ENCODE measurements at places on chromosomes 3 and 15.

GRCh38 chr3:176219970-176220369 is 977.3 kb downstream of the TBL1XR1 start:
- no peak for DNase-seq

GRCh38 chr15:94290730-94291129 is 59.4 kb downstream of the MCTP2 start:
- DNase-seq, result no peak

DNA sequence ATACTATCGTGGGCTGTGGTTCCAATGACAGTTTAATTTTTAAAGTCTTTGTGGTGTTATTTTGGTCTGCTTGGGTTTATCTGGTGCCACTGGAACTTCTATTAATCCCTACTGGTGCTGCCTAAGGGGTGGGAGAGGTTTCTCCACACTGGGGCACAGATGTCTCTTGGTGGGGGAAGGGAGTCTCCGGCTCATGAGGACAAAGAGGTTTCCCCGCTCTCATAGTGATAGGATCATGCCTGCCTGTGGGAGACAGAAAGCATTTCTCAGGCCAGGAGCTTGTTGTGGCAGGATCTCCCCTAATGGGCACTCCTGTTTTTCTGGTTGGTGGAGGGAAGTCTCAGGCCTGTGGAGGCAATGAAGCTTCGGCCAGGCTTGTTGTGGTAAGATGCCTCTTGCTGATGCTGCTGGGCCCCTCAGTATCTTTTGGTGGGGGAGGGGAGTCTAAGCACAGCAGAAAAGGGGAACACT is 84.3 kb upstream of the THRB start:
- no peak for DNase-seq

- DNase-seq, result no peak
Measured at GRCh38 chr3:72571052-72571451, 277.2 kb downstream of the SHQ1 start.

- no peak for DNase-seq
Measured at GRCh38 chr3:74332165-74332564, 282.3 kb downstream of the CNTN3 start.

GRCh38 chr3:128432301-128432970 is 34.3 kb downstream of the DNAJB8 start:
- DNase-seq, result no peak

- no peak for DNase-seq
Measured at GRCh38 chr15:72110355-72110754, 7.6 kb downstream of the MYO9A start.

GRCh38 chr3:134325061-134325705 is 49.1 kb downstream of the AMOTL2 start:
- no peak for DNase-seq

DNA sequence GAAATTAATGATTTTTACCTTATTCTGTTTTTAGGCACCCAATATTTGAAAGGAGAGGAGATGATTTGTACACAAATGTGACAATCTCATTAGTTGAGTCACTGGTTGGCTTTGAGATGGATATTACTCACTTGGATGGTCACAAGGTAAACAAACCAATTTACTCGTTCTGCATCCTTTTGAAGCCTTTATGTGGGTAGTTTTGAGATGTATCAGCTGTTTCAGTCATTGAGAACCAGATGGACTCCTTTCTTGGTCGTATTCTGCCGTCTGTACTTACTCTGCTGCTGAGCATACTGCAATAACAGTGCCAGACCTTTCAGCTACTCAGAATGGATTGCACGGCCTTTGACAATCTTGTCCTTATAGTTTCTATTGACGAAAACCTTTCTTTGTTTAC is 13.3 kb downstream of the DNAJB11 start:
- no peak for DNase-seq

GRCh38 chr3:39962581-39962980 is 153.2 kb downstream of the MYRIP start:
- no peak for DNase-seq

DNA sequence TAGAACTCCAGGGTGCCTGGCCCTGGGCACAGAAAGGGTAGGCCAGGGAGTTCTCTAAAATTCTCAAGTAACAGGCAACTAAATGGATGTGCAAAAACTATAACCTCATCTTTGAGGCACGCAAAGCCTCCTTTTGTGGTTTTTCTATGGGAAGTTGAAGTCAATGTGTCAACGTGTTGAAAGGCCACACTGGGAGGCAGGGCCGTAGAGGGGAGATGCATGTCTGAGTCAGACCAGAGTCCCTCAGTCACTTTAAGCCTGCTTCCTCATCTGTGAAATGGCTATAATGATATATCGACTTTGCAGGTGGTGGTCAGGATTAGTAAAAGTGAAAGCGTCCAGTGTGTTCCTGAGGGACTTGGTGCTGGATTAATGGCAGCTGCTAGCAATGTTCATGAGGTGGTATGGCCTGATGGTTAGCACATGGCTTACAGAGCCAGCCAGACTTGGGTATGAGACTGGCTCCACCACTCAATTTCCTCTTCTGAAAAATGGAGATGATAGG is 17.0 kb downstream of the TGM5 start:
- no peak for DNase-seq

DNA sequence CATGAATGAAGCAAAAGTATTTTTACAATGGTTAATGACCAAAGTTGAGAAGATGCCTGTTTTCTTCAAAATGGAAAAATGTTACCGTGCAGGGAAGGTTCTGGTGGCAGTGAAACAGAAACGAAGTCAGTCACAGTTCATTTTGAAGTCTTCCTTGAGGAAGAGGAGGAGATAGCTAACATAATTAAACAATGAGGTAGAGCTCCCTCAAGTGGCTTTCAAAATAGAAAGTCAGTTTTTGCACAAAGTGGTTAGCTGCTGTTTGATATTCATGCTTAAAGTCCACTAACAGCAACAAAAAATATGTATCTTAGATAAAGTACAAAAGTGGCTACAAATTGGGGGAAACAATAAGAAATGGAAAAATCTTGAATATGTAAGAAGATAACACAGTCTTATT is 87.3 kb downstream of the TFG start:
- DNase-seq, result no peak

DNA sequence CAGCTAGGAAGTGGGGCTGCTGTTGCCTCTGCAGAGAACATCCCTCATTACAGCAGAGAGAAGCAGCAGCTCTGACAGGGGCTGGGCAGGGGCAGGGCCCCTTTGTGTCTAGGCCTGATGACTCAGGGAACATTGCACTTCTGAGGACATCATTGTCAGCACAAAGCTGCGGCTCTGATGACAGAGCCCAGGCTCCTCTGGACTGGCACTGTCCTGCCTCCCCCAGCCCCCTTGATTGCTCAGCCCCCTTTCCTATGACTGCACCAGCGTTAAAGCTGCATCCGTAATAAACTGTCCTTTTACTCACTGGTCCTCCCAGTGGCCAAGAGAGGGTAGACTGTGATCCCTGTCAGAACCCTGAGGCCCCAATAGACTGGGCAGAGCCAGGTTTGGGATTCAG is 18.3 kb downstream of the TRH start:
- no peak for DNase-seq

Measured in NCI-H345 (cell line).